ENCODE measurements at places on chromosomes 12 and 14.
A peak's percentile ranks its signal among the peaks of the same experiment; 100 is the strongest.

DNA sequence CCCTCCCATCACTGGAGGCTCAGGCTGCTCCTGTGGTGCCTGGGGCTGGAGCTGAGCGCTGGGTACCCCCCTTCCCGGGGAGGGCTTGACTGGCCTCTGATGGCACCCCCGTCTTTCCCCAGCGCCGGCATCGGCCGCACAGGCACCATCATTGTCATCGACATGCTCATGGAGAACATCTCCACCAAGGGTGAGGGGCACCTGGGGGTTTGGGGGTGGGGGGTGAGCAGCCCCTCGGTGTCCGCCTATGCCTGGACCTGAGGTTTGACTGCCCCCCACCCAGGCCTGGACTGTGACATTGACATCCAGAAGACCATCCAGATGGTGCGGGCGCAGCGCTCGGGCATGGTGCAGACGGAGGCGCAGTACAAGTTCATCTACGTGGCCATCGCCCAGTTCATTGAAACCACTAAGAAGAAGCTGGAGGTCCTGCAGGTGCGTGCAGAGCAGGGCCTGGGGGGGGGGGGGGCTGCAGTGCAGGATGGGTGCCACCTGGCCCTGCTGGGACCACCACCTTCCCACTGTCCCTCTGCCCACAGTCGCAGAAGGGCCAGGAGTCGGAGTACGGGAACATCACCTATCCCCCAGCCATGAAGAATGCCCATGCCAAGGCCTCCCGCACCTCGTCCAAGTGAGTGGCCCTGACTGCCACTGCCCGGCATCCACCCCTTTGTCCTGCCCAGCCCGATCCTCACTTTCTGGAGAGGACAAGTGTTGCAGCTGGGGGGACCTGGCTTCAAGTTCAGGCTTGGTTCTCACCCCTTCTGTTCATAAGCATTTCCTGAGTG lies 8.8 kb downstream of the PTPN6 start:
- no peak for DNase-seq

DNA sequence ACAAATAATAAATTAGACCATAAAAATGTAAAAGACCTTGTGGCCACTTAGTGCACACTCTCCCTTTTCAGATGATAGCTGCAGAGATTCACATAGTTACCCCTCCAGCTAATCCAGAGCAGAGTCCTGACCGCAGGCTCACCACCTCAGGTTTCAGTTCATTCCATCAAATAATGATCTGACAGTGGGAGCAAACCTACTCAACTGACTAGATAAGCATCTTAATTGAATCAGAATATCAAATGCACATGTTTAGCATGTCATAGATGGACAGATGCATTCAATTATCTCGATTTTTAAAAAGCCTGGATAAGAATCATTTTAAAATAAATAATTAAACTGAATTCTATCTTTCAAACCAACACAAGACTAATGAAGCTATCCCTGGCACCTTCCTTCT lies 242.3 kb upstream of the PDZRN4 start:
- no peak for DNase-seq

- DNase-seq, result no peak
Measured at GRCh38 chr12:54195080-54195736, 6.4 kb upstream of the SMUG1 start.

GRCh38 chr12:11795192-11795912 lies 145.9 kb downstream of the ETV6 start:
- DNase-seq, result no peak

DNA sequence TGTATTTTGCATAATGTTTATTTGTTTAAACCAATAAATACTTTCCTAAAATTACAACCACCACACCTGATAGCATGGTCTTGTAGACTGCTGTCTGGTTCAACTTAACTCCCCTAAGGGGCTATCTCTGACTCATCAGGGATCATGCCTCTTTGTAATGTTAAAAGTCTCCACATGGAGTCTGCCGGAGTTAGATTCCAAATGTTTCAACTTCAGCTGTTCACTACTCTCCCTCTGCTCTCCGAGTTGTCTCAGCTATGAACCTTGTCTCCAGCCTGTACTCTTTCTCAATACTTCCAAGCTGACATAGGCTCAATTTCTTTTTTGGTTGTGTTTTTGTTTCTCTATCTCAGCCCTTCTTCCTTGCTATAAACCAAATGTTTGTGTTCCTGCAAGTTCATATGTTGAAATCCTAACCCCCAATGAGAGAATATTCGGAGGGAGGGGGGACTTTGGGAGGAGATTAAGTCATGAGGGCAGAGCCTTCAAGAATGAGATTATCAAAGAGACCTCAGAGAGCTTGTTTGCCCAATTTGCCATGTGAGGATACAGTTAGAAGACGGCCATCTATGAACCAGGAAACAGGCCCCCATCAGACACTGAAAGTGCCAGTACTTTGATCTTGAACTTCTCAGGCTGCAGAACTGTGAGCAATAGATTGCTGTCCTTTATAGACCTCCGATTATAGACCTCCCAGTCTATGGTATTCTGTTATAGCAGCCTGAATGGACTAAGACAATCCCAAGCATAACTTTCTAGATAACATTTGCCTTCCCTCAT lies 858.2 kb downstream of the VRK1 start:
- DNase-seq, result no peak

DNA sequence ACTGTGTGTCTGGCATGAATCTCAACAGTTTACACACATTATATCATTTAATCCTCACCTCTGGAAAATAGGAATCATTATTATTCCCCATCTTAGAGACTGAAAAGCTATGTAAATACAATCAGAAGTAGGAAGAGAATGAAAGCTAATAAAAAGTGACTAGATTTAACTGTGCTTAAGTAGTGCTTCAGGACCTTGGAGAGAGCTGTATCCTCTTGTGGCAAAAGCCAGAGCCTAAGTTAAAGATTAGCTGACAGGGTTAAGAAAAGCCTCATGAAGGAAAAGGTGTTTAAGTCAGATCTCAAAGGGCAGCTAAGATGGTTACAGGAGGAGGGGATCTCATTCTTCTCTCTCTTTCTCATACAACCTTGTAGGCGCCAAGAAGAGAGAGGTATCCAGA lies 65.3 kb upstream of the TMEM233 start:
- no peak for DNase-seq

DNA sequence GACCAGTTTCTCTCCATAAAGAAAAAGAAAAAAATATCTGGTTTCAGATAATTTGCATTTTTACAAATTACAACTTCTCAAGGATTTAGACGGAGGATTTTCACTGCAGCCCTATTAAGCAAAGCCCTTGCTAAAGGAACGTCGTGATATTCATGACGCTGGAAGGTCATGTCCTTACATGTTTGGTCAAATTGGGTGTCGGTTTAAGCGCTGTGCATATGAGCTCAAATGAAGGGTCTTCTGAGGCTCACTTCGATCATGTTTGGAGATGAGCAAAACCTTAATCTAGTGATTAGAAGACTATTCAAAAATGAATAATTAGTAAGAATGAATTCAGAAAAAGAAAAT lies 67.3 kb upstream of the USP15 start:
- no peak for DNase-seq

- no peak for DNase-seq
Measured at GRCh38 chr14:48391661-48392060, 716.3 kb upstream of the MDGA2 start.

- no peak for DNase-seq
Measured at GRCh38 chr14:33441633-33442032, 503.0 kb downstream of the NPAS3 start.

DNA sequence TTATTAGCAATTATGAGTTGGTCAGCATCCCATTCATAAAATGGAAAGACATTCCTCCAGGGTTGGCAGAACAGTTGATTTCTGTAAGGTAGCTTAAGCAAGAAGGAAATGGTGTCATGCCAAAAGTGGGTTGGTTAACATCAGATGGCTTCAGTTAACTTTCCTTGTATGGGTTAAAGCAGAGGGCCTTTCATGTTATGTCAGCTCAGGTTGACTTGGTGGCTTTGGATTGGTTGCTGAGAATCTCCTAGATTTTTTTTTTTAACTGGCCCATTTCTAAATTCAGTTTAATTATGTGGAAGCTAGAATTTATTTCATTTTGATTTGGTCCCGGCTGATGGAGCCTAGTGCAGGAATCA lies 87.8 kb downstream of the BBS10 start:
- no peak for DNase-seq

GRCh38 chr14:104795781-104796686 lies 486 bp upstream of the AKT1 start:
- peak; percentile 35 for DNase-seq

DNA sequence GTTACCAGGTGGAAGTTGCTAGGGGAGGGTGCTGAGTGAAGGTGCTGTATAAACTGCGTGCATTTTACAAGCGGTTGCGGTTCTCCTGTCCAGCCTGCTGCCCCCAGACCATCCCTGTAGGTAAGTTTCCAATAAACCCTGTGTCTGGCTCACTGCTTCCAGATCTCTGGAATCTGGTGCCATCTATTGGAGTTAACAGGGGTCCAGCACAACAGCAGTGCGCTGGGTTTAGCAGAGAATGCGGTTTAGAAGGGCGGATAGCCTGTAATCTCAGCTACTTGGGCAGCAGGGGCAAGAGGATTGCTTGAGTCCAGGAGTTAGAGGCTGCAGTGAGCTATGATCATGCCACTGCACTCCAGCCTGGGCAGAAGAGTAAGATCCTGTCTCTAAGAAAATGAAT lies 4.9 kb downstream of the AACS start:
- DNase-seq, result no peak

DNA sequence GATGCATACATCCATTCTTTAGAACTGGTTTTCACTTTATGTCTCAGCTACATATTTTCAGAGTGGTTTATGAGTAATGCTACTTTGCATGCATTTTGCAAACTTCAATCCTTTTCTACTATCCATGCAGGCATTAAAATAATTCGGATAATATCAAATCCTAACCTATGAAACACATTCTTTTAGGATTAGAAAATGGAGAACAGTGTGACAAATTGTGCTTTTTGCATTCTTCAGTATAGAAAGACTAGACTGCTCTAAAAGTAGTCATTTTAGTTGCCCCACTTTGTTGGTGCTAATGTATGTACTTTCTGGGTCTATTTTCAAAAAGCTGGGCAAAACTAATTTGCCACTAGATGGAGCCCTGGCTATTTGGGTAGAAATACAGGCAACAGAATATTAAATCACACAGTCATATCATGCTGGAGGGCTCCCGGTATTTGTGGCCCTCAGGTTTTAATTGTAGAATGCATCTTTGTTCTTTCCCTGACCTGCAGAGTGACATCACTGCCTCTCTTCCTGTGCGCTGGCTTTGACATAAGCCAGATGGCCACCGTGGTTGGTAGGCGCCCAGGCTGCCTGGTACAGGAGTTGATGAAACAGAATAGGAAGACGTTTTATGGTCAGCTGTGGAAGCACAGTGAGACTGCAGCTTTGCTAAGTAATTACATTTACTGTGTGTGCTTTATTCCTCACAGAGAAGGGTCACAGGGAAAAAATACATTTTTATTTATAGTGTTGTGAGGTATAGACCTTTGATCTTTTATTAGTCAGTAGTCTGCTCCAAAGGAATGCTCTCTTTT lies 28.1 kb downstream of the MSRB3 start:
- peak; percentile 5 for DNase-seq

DNA sequence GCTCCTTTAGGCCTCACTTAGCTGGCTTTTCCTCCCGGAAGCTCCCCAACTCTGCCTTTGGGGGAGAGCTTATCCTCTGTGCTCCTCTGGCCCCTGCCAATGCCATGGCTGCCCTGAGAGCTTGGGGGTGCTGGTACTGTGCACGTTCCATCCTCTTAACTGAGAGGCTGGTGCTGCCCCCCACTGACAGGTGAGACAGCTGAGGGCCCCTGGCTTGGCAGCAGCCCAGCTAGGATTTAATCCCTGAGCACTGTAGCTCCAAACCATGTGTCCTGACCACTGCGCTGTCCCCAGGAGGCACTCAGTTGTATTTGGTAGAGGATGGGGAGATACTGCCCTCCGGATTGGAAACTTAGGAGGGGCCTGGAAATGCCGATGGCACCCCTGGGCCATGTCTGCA lies 46.1 kb downstream of the UBE3B start:
- no peak for DNase-seq

DNA sequence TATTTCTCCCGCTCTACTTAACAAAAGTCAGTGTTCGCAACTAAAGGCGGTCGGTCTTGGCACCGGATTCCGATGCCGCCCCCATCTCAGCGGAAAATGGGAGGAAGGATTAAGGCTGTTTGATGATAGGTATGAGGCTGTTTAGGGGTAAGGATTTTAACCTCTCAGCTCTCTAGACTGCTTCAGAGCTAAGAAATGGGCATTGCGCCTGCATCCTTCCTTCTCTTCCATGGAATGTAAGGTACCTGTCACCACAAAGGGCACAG lies 1.4 kb downstream of the COCH start:
- DNase-seq, result no peak

- no peak for DNase-seq
Measured at GRCh38 chr12:32248441-32249140, 141.9 kb downstream of the BICD1 start.

DNA sequence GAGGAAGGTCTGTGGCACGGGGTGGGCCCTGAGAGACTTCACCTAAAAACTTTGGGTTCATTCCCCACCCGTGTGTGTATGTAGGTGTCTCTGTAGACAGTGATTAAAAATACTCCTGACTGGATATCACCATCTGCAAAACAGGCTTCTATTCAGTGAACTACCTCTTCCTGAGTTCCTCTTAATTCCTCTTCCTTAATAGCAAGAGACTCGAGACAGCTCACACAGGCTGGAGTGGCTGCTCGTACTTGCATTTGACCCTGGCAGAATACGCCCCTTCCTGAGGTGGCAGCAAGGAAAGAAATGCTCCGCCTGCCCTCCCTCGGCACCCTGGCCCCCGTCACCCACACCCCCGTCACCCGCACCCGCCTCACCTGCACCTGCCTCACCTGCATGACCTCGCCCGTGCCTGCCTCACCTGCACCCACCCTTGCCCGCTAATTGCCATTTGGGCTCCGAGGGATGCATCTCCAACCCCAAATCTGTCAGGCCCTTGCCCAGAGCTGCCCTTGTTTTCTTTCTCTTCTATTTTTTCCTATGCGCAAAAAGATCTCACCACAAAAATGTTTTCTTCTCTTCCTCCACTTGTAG lies 90.0 kb downstream of the FBXL14 start:
- no peak for DNase-seq

- peak; percentile 37 for DNase-seq
Measured at GRCh38 chr14:41749429-41749828, 142.8 kb downstream of the LRFN5 start.

DNA sequence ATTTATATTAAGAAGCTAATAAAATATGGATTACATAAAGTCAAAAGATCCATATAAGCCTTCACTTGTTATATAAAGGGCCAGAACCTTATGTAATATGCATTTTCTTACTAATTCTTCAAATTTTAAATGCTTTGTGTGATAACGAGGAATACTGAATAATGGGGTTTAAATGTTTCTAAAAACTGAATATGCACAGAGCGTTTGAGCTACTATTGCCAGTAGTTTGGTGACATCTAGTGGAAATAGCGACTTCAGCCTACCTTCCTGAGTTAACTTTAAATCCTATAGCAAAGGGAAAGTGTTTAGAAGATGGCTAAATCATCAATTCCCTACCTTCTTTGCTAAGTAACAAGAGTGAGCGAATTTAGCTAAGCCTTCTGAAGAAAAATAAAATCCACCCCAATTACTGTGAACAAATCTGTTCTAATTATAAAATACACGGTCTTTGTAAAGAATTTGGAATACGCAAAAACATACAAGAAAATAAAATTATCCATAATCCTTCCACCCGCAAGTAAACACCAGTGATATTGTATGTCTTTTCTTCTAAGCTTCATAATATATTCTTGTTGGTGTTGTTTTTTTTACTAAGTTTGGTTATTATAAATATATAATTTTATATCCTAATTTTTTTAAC lies 115.5 kb upstream of the G2E3 start:
- DNase-seq, result no peak

GRCh38 chr12:109545826-109546225 lies 27.5 kb downstream of the MMAB start:
- DNase-seq, result no peak

- no peak for DNase-seq
Measured at GRCh38 chr12:110720516-110720915, 22.2 kb downstream of the PPP1CC start.

Data from CD4-positive, alpha-beta T cell treated with Interleukin-4 for 4 hours (primary cell).